ENCODE measurements at places on chromosomes 3 and 15. TPM values are rescaled to one million over a fixed set of nuclear protein-coding genes. Genes with fewer than 3 reads are reported as not detected.
A peak's percentile ranks its signal among the peaks of the same experiment; 100 is the strongest.

DNA sequence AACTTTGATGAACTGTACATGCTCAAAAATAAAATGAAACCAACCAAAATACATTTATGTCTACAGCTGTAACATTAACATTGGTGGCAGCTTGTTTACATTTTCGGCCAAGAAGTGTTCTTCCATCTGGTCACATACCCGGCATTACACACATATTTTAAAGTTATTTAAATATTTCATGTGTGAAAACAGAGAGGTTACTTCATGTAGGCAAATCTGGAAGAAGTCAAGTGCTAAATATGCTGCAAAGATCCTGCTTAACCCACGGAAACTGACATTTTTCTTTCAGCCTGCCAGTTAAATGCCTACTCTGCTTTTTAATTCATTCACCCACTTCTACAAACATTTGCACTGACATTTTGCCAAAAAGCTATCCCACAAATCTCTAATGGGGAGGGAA is 69.7 kb downstream of the MB21D2 start:
- DNase-seq, result no peak

DNA sequence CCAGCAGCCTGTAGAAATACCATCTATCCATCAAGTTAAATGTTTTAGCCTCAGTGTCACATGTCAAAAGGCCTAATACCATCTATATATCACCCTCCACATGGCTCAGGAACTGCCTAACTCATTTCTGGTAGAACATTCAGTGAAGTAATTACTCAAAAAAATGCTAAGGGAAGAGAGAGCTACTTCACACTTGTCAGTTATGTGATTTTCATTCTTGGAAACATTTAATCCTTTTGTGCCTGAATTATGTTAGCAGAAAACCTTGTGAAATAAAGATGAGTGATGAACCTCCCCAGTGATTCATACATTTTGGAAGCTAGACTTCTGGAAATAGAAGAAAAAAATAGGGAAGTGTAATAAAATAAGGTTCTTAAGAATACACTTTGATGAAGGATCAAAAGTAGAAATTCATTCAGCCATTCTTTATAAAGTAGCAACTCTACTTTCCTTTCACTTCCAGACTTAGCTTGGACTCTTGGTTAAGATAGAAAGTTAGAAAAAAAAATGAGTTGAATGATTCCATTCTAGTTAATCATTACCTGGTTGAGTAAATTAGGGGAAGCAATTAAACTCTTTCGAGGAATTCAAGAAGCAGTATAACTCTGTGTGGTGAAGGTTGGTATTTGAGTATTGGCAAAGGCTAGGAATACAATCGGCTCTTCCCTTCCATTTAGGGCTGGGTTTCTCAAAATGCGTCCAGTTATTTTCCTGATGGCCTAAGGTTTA is 3.6 kb downstream of the OTOL1 start:
- DNase-seq, result peak; percentile 30

DNA sequence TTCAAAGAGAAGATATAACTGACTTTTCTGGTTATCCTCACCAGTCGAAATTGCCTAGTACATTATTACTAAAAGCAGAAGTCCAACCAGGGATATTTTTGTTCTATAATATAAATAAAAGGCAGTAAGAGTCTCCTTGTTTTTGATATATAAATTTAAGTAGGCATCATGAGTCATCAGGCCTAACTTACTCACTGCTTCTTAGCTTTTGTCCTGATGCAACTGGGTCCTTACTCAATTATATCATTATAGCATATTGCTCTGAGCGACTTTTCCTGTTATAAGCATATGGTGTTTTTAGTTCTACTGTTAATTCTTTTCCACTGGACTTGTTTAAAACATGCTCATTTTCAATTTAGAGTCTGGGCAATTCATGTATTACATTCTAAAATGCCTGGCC is 910.1 kb downstream of the MCTP2 start:
- DNase-seq, result peak; percentile 60

DNA sequence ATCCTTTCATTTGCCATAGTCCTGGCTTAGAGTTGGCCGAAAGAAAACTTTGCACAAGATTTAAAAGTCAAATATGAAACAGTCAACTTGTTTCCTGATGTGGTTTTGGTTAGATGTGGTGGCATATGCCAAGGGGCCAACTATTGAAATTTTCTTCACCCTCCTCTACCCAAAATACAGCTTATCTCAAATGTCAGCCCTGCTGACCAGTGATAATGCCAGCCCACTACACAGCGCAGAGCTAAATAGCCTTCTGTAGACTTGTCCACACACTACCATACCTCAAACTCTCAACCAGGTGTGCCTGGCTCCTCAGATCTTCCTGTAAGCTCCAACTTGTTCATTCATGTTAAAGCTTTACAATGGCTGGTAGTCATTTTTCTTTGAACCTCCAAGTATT is 368.5 kb upstream of the STAC start:
- no peak for DNase-seq

- DNase-seq, result no peak
These were observed 27.8 kb upstream of the RPL32 start for GRCh38 chr3:12869035-12869621.

- no peak for DNase-seq
These were observed 46.1 kb downstream of the RFTN1 start for GRCh38 chr3:16467393-16467792.

GRCh38 chr3:189799366-189799765 is 168.2 kb downstream of the TP63 start:
- no peak for DNase-seq

DNA sequence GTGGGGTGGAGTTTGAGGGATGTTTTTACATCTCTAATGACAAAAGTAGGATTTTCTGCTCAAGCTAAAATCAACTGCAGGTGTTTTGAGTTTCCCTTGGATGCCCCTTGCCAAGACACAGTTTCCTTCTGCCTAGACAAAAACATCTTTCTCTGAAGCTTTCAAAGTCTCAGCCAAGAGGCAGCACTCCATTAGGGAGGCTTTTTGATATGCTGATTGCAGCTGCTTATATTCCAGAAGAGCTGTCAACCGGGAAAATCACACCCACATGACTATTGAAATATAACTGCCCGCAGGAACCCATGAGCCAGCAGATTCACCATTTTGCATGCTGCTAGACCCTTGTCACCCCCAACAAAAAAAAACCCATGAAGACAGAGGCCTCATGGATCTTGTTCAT is 27.5 kb upstream of the ZNF148 start:
- no peak for DNase-seq

Gene SPESP1
- total RNA-seq, result not detected

Gene KLHL6
- not detected for total RNA-seq

Gene CHRNB4
- total RNA-seq, result not detected

DNA sequence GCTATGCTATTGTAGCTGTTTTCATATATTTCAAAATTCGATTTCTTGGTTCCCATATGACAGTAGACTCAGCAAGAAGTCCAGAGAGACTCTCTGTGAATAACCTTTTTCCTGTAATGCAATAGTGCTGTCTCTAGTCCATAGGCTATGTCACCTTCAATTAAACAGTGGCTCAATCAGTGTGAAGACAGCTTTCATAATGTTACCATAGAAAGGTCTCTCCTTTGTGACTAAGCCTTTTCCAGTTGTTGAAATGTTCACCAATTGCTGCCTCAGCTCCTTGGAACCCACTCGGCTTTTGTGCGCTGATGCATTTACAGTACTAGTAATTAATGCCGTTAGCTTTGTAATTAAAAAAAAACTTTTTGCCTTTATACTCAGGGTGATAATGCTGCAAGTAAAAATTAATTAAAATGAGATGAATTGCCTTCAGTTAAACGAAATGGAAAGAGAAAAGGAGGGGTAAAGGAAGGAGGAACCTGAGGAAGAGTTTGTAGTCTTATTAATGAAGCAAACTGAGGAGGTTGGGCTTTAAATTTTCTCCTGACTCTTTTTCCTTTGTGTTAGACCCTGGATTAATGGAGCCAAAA is 214.8 kb downstream of the LSAMP start:
- DNase-seq, result no peak

- DNase-seq, result no peak
These were observed 28.2 kb downstream of the POPDC2 start for GRCh38 chr3:119632216-119632615.

Gene ZNF35
- 19.8 TPM for total RNA-seq

DNA sequence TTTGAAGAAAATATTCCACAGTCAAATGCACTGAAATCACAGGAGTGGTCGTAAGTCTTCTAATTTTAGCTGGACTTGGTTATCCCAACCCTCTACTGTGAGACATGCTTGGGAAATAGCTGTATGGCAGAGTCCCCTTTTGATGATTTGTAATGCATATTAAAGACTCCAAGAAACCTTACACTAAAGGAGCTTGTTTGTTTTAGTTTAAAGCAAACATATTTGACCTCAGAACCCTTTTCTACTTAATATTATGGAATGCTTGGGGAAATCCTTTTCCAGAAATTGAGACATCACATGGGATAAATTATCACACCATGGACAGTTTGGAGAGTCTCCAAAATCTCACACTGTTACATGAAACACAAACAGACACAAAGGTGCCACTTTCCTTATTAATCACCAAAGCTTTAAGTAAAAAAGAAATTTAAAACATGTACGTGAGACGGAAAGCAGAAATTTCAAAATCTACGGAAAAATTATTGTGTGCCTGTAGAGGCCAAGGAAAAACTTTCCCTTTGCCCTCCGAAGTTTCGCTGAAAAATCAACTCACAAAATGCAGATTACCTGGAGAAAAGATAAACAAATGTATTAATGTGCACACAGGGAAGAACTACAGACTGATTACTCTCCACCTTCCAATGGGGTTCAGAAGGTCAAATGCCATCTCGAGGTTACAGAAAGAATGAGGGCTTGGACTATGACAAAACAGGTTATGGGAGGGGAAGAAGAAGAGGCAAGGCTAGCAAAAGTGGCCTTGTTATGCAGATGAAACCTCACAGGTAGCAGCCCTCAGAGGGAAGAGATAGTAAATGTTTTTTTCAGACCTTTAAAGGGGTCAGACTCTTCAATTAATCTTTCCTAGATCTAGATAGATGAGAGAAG is 7.0 kb upstream of the CPB1 start:
- no peak for DNase-seq

GRCh38 chr3:11807686-11808085 is 39.0 kb downstream of the TAMM41 start:
- no peak for DNase-seq

Gene CHRNA5
- total RNA-seq, result 9.2 TPM

DNA sequence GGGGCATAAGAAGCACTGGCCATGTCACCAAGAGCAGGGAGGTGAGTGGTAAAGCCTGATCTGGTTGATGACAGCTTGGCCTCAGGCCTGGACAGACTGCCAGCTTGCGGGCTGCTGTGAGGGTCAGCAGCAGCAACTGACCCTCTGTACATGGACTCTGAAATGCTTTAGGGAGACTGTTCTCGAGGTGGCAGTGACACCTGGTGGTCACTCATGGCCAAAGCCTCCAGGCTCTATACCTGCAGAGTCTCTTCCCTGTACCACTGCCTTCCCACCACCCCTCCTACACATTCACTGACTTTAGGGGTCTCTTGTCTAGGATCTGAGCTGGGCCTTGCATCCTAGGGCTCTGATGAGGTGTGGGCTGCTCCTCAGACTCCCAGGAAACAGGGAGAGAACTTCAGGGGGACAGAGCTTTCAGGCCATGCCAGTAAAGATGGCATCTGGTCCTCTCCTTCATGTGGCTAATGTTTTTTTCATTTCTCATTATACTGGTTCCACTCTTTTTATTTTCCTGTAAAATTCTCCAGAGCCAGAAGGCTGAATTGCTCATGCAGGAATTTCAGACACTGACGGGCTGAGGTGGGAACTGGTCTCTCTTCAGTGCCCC is 17.2 kb upstream of the TIMP4 start:
- DNase-seq, result peak; percentile 43

Gene LARP6
- total RNA-seq, result 75.6 TPM

GRCh38 chr3:115623044-115623868 is at the start of gene GAP43:
Gene GAP43 (plus strand): TSS chr3:115623510. CDS start chr3:115623690, 180 bp downstream.
- DNase-seq, result peak; percentile 66

DNA sequence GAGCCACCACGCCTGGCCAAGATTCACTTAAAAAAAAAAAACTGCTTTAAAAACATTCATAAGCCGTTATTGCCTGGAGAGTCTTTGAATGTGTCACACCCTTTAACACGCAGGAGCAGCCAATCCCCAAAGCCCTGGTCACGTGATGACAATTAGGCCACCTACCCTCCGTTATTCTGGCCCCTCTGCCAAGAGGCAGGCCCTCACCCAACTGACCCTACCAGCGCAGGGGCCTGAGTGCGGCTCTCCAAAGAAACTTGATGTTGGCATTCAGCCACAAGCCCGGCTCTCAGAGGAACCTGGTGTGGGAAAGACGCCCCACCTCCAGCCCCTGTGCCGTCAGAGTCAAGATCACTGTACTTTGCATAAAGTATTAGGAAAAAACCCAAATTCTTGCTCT is 11.6 kb upstream of the MUC4 start:
- DNase-seq, result no peak

GRCh38 chr15:88681610-88682221 is 42.9 kb downstream of the ISG20 start:
- DNase-seq, result no peak

- no peak for DNase-seq
These were observed 133.1 kb downstream of the IL1RAP start for GRCh38 chr3:190646996-190647395.

GRCh38 chr3:195254454-195255175 is 16.3 kb downstream of the XXYLT1 start:
- no peak for DNase-seq

GRCh38 chr3:69326855-69327300 is 59.0 kb downstream of the FRMD4B start:
- DNase-seq, result no peak

- no peak for DNase-seq
These were observed 38.7 kb downstream of the ANXA2 start for GRCh38 chr15:60358935-60359682.

- DNase-seq, result peak; percentile 34
These were observed 18.6 kb downstream of the SSUH2 start for GRCh38 chr3:8625991-8626390.

Gene ACTRT3
- not detected for total RNA-seq

Measured in HT1080 (cell line).